ENCODE measurements at places on chromosomes 2 and 18.

DNA sequence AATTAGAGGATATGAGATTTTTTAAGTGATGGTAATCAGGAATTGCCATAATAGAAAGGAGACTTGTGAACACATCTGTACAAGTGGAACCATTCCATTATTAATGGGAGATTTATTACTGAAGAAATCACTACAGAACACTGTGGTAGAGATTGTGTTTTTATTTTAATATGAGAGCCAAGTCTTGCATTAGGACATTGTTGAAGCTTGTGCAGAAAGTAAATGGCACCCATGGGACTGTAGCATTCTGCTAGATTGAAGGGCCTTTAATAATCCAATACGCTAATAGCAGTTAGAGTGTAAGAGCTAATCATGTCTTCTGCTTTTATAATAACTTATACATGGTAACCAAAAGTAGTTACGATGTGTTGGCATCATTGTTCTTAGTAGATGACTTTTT is 83.6 kb downstream of the VRK2 start:
- DNase-seq, result no peak

GRCh38 chr2:37984176-37984575 is 59.1 kb downstream of the RMDN2 start:
- DNase-seq, result no peak

GRCh38 chr2:120503793-120504571 is 158.0 kb downstream of the INHBB start:
- no peak for DNase-seq

- no peak for DNase-seq
These were observed 30.3 kb downstream of the C2orf42 start for GRCh38 chr2:70160545-70160944.

DNA sequence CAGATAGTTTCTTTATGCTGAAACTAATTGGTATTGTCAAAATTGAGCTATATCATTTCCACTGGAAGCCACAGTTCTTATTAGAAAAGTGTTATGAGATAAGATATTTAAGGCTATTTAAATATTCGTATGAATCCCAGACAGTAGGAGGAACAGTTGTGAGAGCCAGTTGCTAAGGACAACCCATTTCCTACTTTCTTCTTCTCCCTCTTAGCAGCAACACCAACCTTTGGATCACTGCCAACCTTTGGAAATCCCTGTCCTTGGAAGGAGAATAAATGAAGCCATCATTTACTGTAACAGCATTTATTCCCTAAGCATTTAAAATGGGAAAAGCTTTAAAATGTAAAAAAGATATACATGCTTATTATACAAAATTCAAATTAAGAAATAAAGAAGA is 85.8 kb downstream of the PLCL1 start:
- DNase-seq, result no peak

DNA sequence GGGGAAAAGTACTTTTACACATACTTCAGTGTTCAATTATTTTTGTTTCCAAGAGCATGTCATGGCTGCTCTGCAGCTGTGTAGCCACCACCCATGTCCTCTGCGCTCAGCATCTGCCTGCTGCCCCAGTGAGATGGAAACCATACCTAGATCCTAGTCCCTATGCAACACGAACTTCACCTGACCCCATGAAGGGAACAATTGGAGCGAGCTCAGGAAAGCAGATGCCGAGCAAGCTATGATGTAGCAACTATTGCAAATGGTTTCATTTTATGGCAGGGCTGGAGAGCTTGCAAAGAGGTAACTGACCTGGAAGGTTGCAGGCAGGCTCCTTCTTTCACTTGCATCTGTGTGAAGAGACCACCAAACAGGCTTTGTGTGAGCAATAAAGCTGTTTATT is 1.3 kb upstream of the CCDC141 start:
- DNase-seq, result no peak

- no peak for DNase-seq
These were observed 217.8 kb downstream of the BCL11A start for GRCh38 chr2:60335533-60336237.

DNA sequence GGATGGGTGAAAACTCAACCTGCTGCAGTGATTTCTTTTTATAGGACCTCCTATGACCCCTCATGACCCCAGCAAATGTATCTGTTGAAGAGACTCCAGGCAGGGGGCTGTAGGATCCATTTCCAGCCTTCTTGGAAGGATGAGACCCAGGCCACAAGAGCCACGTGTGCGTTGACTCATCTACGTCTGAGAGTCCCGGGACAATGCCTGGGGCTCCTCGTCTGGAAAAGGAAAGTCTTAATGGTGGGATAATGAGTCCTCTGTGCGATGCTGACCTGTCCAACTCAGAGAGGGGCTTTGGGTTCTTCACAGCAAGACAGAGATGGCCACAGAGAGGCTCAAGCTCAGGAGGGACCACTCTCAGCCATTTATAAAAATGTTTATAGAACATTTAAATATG is 80.8 kb downstream of the SMIM21 start:
- no peak for DNase-seq

- no peak for DNase-seq
These were observed 89.7 kb upstream of the ATG16L1 start for GRCh38 chr2:233161730-233162129.

GRCh38 chr2:41393621-41394020 is 654.2 kb upstream of the PKDCC start:
- DNase-seq, result no peak

DNA sequence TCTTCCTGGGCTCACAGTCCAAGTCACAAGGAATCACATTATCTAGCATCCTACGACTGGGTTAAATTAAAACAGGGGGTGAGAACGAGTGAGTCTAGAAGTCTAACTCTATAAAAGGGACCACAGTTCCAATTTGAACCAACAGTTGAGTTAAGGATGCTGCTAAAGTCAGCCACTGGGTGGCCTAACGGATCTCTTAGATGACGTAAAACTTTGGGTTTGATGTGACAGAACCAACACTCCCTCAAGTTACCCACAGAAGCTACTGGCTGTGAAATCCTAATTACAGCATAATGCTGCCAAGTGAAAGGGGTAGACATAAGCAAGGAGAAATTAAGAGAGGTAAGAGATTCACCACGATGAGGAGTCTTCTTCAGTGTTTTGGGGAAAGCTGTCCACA is 32.7 kb upstream of the RUFY4 start:
- DNase-seq, result no peak

DNA sequence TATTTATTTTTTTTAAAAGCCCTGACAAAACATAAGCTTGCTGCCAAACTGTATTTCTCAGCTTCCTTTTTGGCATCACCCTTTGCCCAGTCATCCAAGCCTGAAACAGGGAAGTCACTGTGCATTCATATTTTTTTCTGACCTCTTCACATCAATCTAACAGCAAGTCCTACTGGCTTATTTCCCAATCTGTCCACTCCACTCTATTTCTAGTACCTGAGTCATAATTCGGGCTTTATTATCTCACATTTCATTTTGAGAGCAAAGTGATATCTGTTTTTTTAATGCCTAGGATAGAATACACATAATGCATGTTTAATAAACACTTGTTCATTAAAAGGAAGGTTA is 5.1 kb downstream of the HNMT start:
- no peak for DNase-seq
